Thyroid gland (tissue), 4 donors: ENCODE measurements at places on chromosomes 16 and 17. TPM values are rescaled to one million over a fixed set of nuclear protein-coding genes. Genes with fewer than 3 reads are reported as not detected.

Gene VMO1
- not detected for total RNA-seq

Gene TMEM97
- total RNA-seq, result 5.2 TPM

Gene TSR1
- total RNA-seq, result 32.8 TPM

Gene TMEM100
- 12.9 TPM for total RNA-seq

Gene GLIS2
- total RNA-seq, result 5.5 TPM

DNA sequence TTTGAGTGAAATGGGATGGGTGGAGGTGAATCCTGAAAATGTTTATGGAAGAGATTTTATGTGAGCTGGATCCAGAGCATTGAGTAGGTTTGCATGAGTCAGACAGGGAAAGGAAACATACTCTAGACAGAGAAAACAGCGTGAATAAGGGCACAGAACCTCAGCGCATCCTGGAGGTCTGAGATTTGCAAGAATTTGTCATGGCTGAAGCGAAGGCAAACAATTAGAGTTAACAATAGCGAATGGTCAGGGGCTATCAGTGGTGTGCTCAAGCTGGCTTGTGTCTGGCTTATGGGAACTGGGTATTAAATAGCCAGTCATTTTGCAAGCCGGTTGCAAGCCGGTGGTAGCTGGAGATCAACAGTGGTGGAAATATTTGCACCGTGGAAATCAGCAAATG, 36.4 kb downstream of the MAP2K6 start:
- no peaks in the 10 kb centered on the region for H3K27me3 ChIP-seq
- no peak overlapping the region for H3K27ac ChIP-seq
- H3K4me1 ChIP-seq, result peaks cover 7% of the 10 kb centered on the region
- DNase-seq, result no peak
- H3K36me3 ChIP-seq, result no peaks in the 10 kb centered on the region

- peaks cover 86% of the 10 kb centered on the region for H3K4me1 ChIP-seq
- DNase-seq, result no peak
- no peak overlapping the region for H3K4me3 ChIP-seq
- H3K27me3 ChIP-seq, result no peaks in the 10 kb centered on the region
- H3K36me3 ChIP-seq, result no peaks in the 10 kb centered on the region
- peak overlapping the region; percentile 82 for H3K27ac ChIP-seq
Measured at GRCh38 chr17:59361386-59361785, 29.9 kb downstream of the YPEL2 start.

GRCh38 chr16:368388-369158, 1.8 kb downstream of the MRPL28 start:
- H3K36me3 ChIP-seq, result peaks cover 26% of the 10 kb centered on the region
- H3K4me1 ChIP-seq, result peaks cover 17% of the 10 kb centered on the region

DNA sequence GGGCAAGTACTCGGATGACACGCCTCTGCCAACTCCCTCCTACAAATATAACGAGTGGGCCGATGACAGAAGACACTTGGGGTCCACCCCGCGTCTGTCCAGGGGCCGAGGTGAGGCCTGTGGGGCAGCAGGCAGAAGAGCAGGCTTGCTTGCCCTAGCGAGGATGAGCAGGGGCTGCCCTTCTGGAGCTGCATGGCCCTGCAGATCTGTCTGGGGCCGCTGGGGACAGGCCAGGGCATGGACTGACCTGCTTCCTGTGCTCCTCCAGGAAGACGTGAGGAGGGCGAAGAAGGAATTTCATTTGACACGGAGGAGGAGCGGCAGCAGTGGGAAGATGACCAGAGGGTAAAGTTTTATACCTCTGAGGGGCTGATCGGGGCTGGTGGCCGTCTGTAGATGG, 5.3 kb downstream of the DHX38 start:
- H3K4me1 ChIP-seq, result peaks cover 10% of the 10 kb centered on the region
- H3K27ac ChIP-seq, result no peak overlapping the region
- H3K27me3 ChIP-seq, result no peaks in the 10 kb centered on the region
- no peak for DNase-seq

GRCh38 chr16:25063865-25064264, 47.7 kb upstream of the LCMT1 start:
- no peaks in the 10 kb centered on the region for H3K36me3 ChIP-seq
- DNase-seq, result no peak
- no peak overlapping the region for H3K27ac ChIP-seq
- peaks cover 11% of the 10 kb centered on the region for H3K4me1 ChIP-seq
- no peak overlapping the region for H3K4me3 ChIP-seq
- no peaks in the 10 kb centered on the region for H3K27me3 ChIP-seq

DNA sequence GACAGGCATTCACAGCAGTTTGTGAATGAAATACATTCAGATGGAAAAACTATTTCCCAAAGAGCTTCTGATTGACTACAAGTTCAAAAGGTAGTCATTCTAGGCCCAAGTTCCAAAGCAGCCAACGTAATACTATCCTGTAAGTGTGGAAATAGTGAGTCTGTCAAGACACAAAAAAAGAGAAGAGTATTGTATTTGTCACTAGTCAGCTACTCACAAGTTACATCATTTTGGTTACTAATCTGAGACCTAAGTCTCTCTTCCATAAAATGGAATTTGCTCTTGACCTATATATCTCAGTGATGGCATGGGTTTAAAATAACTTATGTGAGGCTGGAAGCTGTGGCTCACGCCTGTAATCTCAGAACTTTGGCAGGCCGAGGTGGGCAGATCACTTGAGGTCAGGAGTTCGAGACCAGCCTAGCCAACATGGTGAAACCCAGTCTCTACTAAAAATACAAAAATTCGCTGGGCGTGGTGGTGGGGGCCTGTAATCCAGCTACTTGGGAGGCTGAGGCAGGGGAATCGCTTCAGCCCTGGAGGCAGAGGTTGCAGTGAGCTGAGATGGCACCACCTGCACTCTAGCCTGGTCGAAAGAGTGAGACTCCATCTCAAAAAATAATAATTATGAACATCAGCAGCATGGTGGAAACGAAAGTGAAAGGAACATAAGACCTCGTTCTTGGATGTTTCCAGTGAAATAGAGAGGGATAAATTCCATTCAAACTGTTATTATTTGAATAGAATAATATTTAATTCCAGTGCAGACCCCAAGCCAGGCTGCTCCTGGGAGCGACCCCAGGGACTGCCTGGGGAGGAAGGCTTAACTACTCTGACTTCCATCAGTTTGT, 2.9 kb downstream of the CMC2 start:
- H3K27ac ChIP-seq, result no peak overlapping the region
- H3K27me3 ChIP-seq, result no peaks in the 10 kb centered on the region
- peaks cover 22% of the 10 kb centered on the region for H3K4me1 ChIP-seq
- no peaks in the 10 kb centered on the region for H3K36me3 ChIP-seq
- H3K4me3 ChIP-seq, result no peak overlapping the region

- peaks cover 6% of the 10 kb centered on the region for H3K4me1 ChIP-seq
- no peak overlapping the region for H3K4me3 ChIP-seq
- H3K36me3 ChIP-seq, result peaks cover 8% of the 10 kb centered on the region
- H3K27me3 ChIP-seq, result no peaks in the 10 kb centered on the region
- DNase-seq, result no peak
Measured at GRCh38 chr16:88692861-88693260, 6.6 kb upstream of the SNAI3 start.

GRCh38 chr16:78528265-78528664, 428.8 kb downstream of the WWOX start:
- H3K36me3 ChIP-seq, result no peaks in the 10 kb centered on the region
- H3K27ac ChIP-seq, result no peak overlapping the region
- no peaks in the 10 kb centered on the region for H3K4me1 ChIP-seq
- no peaks in the 10 kb centered on the region for H3K27me3 ChIP-seq
- no peak for DNase-seq

DNA sequence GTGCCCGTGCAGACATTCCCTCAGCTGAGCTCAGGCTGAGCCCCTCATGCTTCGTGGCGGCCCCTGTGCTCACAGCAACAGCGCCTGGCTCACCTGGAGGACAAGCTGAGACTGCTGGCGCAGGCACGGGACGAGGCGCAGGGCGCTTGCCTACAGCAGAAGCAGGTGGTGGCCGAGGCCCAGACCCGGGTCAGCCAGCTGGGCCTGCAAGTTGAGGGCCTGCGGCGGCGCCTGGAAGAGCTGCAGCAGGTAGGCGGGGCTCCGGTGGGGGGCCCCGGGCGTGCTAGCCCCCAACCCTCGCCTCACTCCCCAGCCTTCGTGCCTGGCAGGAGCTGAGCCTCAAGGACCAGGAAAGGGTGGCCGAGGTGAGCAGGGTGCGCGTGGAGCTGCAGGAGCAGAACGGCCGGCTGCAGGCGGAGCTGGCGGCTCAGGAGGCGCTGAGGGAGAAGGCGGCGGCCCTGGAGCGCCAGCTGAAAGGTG, 1.4 kb upstream of the RAC3 start:
- peak overlapping the region; percentile 65 for H3K27ac ChIP-seq
- no peaks in the 10 kb centered on the region for H3K36me3 ChIP-seq
- H3K27me3 ChIP-seq, result no peaks in the 10 kb centered on the region
- no peak overlapping the region for H3K4me3 ChIP-seq
- H3K4me1 ChIP-seq, result peaks cover 36% of the 10 kb centered on the region

- DNase-seq, result no peak
Measured at GRCh38 chr16:50722405-50722737, 19.5 kb upstream of the CYLD start.

DNA sequence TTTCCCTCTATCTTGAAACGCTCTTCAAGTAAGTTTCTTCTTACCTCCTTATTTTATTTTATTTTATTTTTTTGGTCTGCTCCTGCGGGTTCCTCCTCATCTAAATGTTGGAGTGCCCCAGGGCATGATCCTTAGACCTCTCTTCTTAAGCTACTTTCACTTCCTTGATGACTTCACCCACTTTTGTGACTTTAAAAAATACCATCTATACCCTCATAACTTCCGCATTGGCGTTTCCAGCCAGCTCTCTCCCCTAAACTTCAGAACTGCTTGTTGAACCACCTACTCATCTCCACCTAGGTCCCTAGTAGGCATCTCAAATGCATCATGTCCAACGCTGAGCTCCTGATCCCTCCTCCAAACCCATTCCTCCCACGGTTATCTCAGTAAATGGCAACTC, 51.4 kb upstream of the NFAT5 start:
- H3K27ac ChIP-seq, result no peak overlapping the region
- no peak for DNase-seq
- H3K4me1 ChIP-seq, result no peaks in the 10 kb centered on the region
- H3K36me3 ChIP-seq, result no peaks in the 10 kb centered on the region
- H3K27me3 ChIP-seq, result no peaks in the 10 kb centered on the region
- H3K4me3 ChIP-seq, result no peak overlapping the region

- no peak overlapping the region for H3K27ac ChIP-seq
- no peak for DNase-seq
- peak overlapping the region; percentile 21 for H3K4me3 ChIP-seq
Measured at GRCh38 chr17:40361925-40362695, 2.4 kb downstream of the GJD3 start.

DNA sequence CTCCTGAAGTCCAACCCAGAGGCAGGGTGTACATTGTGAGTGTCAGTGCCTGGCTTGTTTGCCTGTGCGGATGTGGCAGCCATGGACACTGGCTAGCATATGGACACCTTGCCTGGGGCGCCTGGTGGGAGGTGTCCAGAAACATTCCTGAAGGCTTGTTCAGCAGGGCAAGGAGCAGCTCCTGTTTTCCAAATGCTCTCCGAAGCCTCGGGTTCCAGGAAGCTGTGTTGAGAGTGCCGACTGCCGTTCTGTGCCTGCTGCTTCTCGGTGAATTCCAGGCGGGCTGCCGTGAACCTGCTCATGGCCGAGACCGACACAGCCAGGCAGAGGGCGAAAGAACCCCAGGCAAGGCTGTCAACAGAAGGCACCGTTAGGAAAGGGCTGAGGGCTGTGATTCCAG, 10.9 kb upstream of the DHRS7C start:
- H3K27ac ChIP-seq, result no peak overlapping the region
- H3K27me3 ChIP-seq, result no peaks in the 10 kb centered on the region
- no peaks in the 10 kb centered on the region for H3K36me3 ChIP-seq
- H3K4me3 ChIP-seq, result no peak overlapping the region
- no peaks in the 10 kb centered on the region for H3K4me1 ChIP-seq

- H3K27me3 ChIP-seq, result no peaks in the 10 kb centered on the region
- no peak for DNase-seq
- no peaks in the 10 kb centered on the region for H3K36me3 ChIP-seq
- H3K4me3 ChIP-seq, result no peak overlapping the region
Measured at GRCh38 chr17:15457723-15458094, 9.7 kb downstream of the CDRT4 start.

DNA sequence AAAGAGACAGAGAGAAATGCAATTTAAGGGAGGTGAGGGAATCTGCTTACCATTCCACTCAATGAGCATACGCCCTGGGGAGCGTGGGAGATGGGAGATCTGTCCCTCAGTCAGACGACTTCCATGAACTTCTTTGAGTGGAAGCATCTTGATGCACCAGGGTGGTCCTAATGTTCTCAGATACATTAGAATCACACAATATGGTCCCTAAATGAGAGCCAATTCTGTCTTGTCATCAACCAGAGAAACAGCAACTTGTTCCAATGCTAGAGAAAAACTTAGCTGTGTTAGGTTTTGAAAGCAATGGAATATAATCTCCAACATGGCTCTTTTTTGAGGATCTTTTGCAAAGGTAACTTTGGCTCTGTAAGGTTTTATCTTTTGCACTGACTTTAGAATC, 44.1 kb downstream of the GPR139 start:
- H3K27me3 ChIP-seq, result no peaks in the 10 kb centered on the region
- no peaks in the 10 kb centered on the region for H3K36me3 ChIP-seq
- no peak for DNase-seq
- no peaks in the 10 kb centered on the region for H3K4me1 ChIP-seq
- H3K27ac ChIP-seq, result no peak overlapping the region

DNA sequence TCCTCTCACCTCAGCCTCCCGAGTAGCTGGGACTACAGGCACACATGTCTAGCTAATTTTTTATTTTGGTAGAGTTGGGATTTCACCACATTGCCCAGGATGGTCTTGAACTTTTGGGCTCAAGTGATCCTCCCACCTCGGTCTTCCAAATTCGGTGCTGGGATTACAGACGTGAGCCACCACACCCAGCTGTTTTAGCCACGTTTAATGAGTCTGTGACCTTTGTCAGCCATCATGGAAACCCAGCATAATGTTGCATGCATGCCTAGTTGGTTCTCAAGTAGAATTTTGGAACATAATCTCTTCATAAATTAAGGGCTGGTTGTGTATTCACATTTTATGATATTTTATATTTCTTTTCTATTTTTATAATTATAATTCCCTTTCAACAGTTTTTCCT, 42.0 kb downstream of the GOSR1 start:
- H3K4me3 ChIP-seq, result no peak overlapping the region
- no peak overlapping the region for H3K27ac ChIP-seq
- H3K4me1 ChIP-seq, result no peaks in the 10 kb centered on the region
- peaks cover 21% of the 10 kb centered on the region for H3K36me3 ChIP-seq
- no peaks in the 10 kb centered on the region for H3K27me3 ChIP-seq

GRCh38 chr17:66737524-66737923, 97.4 kb upstream of the CACNG5 start:
- H3K27ac ChIP-seq, result no peak overlapping the region
- H3K4me1 ChIP-seq, result no peaks in the 10 kb centered on the region
- no peak for DNase-seq
- no peaks in the 10 kb centered on the region for H3K36me3 ChIP-seq
- H3K4me3 ChIP-seq, result no peak overlapping the region
